Diencephalon (tissue), 1 donor: ENCODE measurements at places on chromosomes 4 and X. TPM values are rescaled to one million over a fixed set of nuclear protein-coding genes. Genes with fewer than 3 reads are reported as not detected.

SOWAHD gene
- total RNA-seq = 0.69 TPM

CYTL1 gene
- total RNA-seq = 0.69 TPM

BEX4 gene
- 126 TPM for total RNA-seq

NMU gene
- 4.2 TPM for total RNA-seq

PHEX gene
- total RNA-seq = 1.4 TPM

ZDHHC15 gene
- total RNA-seq = 18.0 TPM

GLRA3 gene
- 26.3 TPM for total RNA-seq

GPC4 gene
- total RNA-seq = 2.8 TPM

PTTG2 gene
- not detected for total RNA-seq

PSAPL1 gene
- not detected for total RNA-seq

PRICKLE3 gene
- 0.69 TPM for total RNA-seq

OTC gene
- 0.23 TPM for total RNA-seq

FGF2 gene
- 20.3 TPM for total RNA-seq

TMPRSS11D gene
- total RNA-seq = not detected

CFI gene
- total RNA-seq = 5.1 TPM

GPR119 gene
- not detected for total RNA-seq

FRAS1 gene
- total RNA-seq = 47.7 TPM

PGAM4 gene
- not detected for total RNA-seq

XG gene
- total RNA-seq = not detected

RASL11B gene
- 6.7 TPM for total RNA-seq

SPON2 gene
- total RNA-seq = 5.1 TPM

LONRF3 gene
- 3.7 TPM for total RNA-seq

WAS gene
- 0.69 TPM for total RNA-seq

UCP1 gene
- 0.23 TPM for total RNA-seq

EDA gene
- 4.4 TPM for total RNA-seq

ADAMTS3 gene
- 13.1 TPM for total RNA-seq

ALAS2 gene
- total RNA-seq = 60.7 TPM

GAGE12G gene
- not detected for total RNA-seq

S100P gene
- 0.46 TPM for total RNA-seq

XAGE1B gene
- not detected for total RNA-seq

CLNK gene
- total RNA-seq = not detected

GC gene
- total RNA-seq = not detected

POU4F2 gene
- not detected for total RNA-seq

SHROOM2 gene
- 38.8 TPM for total RNA-seq

DRP2 gene
- 11.3 TPM for total RNA-seq

RWDD4 gene
- total RNA-seq = 23.5 TPM

UGT2B10 gene
- not detected for total RNA-seq

MTTP gene
- 3.9 TPM for total RNA-seq

DTHD1 gene
- total RNA-seq = 7.4 TPM

MAGEB17 gene
- total RNA-seq = not detected

GDI1 gene
- total RNA-seq = 289 TPM

ATP1B4 gene
- not detected for total RNA-seq

CYLC1 gene
- total RNA-seq = 0.23 TPM

SSX3 gene
- total RNA-seq = not detected

RNF113A gene
- total RNA-seq = 10.8 TPM
